ENCODE measurements at places on chromosomes 13 and 19. TPM values are rescaled to one million over a fixed set of nuclear protein-coding genes. Genes with fewer than 3 reads are reported as not detected.

GRIN2D gene
- total RNA-seq, result 6.2 TPM

TMEM91 gene
- total RNA-seq, result 4.4 TPM

- no peak for DNase-seq
Measured at GRCh38 chr13:42991898-42992763, at the start of gene EPSTI1. TSS of gene EPSTI1 (minus strand) at chr13:42992241. CDS start at chr13:42992165, 76 bp downstream.

DNA sequence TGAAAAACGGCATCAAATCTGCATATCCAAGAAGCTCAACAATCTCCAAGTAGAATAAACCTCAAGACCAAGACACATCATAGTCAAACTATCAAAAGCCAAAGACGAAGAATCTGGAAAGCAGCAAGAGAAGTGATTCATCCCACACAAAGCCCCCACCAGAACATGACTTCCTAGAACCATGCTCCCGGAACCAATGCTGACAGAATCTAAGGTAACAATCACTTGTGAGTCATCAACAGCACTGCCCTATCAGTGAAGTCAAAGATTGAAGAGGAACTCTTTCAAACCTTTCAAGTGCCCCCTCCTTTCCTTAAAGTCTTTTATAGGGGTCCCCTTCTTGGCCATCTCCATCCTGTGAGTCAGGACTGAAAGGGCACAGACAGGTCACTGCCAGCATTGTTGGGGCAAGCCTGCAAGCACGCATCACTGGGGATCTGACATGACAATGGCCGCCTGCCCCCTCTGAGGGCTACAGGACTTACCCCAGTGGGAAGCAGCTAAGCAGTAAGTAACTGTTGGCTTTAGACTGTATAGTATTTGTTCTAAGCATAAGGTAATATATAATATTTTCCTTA, at the start of gene CCDC70:
Gene CCDC70 (plus strand): TSS at position 247 of the 578 bp plus-strand sequence. CDS start 3,443 bp downstream, outside the sequence.
- no peak for DNase-seq

DNA sequence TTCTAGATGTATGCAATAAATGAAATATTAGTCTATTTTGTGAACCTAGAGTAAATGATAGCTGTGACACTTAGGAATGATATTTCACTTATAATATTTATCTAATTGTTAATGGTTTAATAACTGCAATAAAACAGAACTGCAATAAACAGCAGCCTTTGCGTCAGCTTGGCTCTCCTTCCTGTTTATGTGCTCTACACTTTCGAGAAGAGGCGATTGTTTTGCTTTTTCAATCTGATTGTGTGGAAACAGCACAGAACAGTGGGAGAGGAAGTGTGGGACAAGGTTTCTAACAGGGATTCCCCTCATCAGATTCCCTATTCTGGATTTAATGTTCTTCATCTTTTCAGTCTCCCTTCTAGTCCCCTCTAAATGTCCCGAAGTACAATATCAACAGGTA, 17.3 kb upstream of the TRPC4 start:
- DNase-seq, result no peak

DNA sequence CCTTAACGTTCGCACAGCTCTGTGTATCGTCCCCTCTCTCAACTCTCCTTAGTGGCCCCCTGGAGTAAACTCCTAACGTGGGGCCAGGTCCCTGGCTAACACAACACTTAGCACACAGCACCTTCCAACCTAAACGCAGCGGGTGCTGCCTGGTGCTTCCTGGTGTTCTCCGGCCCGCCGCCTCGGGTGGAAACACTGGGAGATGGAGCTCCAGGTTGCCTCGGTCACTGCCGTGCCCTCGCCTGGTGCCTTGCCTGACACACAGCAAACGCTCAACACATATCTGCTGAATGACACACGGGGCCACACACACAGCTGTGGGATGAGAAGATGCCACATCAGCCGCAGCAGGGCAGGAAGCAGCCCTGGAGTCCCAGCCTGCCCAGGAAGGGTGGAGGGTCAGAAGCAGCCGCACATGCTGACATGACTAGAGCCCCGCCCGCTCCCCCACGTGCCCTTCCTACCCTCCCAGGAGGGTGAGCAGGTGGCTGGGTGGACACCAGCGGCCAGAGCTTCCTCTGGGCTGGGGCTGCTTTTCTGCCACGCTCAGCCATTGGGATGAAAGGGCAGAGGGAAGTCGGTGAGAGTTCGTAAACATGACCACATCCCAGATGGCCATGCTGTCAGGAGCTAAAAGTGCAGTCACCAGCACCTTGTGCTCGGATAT, 6.6 kb downstream of the PEPD start:
- no peak for DNase-seq

GRCh38 chr13:40170091-40170490, 496.4 kb downstream of the FOXO1 start:
- DNase-seq, result no peak
